ENCODE measurements at places on chromosomes 1 and 21.

- no peaks in the 10 kb centered on the region for H3K4me1 ChIP-seq
- H3K27ac ChIP-seq: no peak overlapping the region
- peaks cover 2% of the 10 kb centered on the region for H3K27me3 ChIP-seq
- H3K36me3 ChIP-seq: no peaks in the 10 kb centered on the region
- H3K4me3 ChIP-seq: no peak overlapping the region
These were observed 363.5 kb upstream of the ST6GALNAC5 start for GRCh38 chr1:76503736-76504135.

GRCh38 chr1:219999821-220000220, 46.5 kb downstream of the EPRS1 start:
- no peak for DNase-seq
- H3K4me1 ChIP-seq: no peaks in the 10 kb centered on the region
- no peak overlapping the region for H3K4me3 ChIP-seq
- H3K27ac ChIP-seq: no peak overlapping the region

DNA sequence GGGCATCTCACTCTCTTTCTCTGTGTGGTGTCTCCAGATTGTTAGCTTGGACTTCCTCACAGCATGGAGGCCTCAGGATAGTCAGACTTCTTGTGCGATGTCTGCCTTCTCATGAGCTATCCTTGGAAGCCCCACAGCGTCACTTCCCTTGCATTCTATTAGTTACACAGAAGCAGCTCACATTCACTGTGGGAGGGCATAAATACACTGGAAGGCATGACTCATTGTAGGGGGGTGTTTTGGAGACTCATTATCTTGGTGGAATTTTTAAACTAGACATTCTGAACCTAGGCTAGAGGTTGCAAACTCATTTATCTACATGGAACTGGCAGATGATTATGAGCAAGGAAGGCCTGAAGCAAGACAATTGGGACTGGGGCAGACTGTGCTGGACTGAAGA, 21.4 kb upstream of the FASLG start:
- no peaks in the 10 kb centered on the region for H3K36me3 ChIP-seq
- H3K4me3 ChIP-seq: no peak overlapping the region
- peak; percentile 15 for DNase-seq
- no peaks in the 10 kb centered on the region for H3K27me3 ChIP-seq
- no peak overlapping the region for H3K27ac ChIP-seq

DNA sequence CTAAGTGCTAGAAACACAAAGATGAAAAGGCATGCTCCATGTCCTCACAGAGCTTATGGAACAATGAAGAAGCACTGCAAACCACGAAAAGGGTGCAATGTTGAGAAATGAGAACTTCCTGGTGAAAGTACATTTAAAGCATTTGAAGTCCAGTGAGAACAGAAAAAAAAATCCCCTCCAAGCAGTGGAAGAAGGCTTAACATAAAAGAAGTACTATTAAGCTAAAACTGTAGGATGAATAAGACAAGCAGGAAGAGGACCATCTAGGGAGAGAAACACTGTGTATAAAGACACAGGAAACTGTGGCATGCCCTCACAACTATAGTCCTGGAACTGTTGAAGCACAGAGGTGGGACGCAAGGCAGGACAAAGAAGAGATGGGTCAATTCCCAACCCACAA, 10.0 kb downstream of the TP53BP2 start:
- no peak for DNase-seq
- no peaks in the 10 kb centered on the region for H3K36me3 ChIP-seq
- H3K27me3 ChIP-seq: no peaks in the 10 kb centered on the region

DNA sequence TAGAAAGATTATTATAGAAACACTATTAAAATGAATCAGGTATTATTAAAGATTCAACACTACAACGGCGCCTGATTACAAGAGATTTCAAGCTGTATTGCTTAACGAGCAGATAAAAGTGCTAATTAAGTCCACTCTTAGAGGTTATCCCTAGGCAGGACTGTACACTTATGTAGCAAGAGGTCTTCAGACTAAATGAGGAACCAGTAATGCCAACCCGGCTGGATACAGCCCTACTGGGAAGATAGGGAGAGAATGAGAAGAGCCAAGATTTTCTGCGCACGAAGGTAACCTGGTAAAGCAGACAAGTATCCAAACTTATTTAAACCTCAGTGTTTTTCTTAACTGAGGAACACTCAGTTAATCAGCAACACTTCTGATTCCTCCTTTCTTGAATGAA, 115.7 kb upstream of the HIVEP3 start:
- H3K27ac ChIP-seq: no peak overlapping the region
- peaks cover 2% of the 10 kb centered on the region for H3K27me3 ChIP-seq
- no peak overlapping the region for H3K4me3 ChIP-seq

GRCh38 chr1:11462224-11462923, 16.6 kb upstream of the DISP3 start:
- no peak for DNase-seq
- no peak overlapping the region for H3K4me3 ChIP-seq
- no peaks in the 10 kb centered on the region for H3K36me3 ChIP-seq
- H3K27me3 ChIP-seq: peaks cover 9% of the 10 kb centered on the region
- H3K4me1 ChIP-seq: no peaks in the 10 kb centered on the region

DNA sequence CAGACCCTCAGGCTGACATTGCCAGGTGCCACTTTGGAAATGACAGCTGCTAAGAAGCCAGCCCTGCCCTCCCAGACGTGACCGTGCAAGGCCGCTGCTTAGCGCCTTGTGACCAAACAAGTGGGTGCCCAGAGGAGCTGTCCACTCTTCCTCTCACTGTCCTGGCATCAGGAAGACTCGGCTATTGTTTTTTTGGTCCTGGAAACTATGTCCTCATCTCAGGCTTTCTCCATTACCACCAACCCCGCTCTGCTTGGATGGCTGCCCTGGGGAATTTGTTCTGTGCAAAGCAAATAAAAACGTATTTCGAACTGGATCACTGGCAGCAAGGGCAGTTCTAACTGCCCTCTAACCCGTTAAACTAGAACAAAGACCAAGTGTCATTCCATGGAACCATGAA, 13.7 kb upstream of the TENT5C start:
- peaks cover 4% of the 10 kb centered on the region for H3K27me3 ChIP-seq
- H3K4me3 ChIP-seq: no peak overlapping the region
- DNase-seq: no peak
- no peak overlapping the region for H3K27ac ChIP-seq

DNA sequence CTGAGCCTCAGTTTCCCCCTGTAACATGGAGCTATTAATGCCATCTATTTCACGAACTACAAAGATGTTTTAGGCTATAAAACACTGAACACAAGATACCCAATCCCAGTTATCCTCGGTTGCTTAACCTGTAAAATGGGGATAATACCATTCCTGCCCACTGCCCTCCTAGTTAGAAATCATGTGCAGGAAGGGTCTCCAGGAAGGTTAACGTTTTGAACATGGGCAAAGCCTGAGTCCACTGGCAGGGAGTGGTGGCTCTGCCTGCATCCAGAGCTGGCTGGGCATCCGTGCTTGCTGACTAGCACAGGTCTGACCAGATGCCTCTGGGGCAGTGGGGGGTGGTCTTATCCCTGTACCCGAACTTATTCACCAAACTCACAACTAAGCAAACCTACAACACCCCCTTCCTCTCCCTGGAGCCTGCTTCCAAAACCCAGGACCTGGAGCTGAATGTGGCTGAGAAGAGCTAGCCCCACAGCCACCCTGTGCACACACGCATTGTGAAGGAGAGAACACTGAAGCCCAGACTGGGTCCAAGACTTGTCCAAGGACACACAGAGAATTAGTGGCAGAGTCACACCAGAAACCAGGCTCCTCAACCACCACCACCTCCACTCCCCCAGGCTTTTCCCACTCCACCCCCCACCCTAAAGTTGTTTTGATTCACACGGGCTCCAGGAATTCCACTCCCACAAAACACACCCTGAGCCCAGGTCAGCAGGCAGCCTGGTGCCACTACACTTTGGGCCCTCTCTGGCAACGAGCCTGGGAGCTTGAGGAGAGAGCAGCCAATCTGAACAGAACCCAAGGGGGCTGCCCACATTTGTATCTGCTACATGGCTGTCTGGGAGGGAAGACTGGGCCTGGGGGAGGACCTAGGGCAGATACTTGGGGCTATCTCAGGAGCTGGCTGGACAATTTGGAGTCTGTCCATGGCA, 1.6 kb downstream of the E2F2 start:
- H3K27me3 ChIP-seq: no peaks in the 10 kb centered on the region
- no peak overlapping the region for H3K27ac ChIP-seq
- DNase-seq: no peak
- H3K36me3 ChIP-seq: no peaks in the 10 kb centered on the region

- H3K27me3 ChIP-seq: no peaks in the 10 kb centered on the region
- no peak for DNase-seq
- no peaks in the 10 kb centered on the region for H3K36me3 ChIP-seq
- no peak overlapping the region for H3K4me3 ChIP-seq
- H3K4me1 ChIP-seq: no peaks in the 10 kb centered on the region
These were observed 182.0 kb downstream of the PLPP3 start for GRCh38 chr1:56397409-56397808.

DNA sequence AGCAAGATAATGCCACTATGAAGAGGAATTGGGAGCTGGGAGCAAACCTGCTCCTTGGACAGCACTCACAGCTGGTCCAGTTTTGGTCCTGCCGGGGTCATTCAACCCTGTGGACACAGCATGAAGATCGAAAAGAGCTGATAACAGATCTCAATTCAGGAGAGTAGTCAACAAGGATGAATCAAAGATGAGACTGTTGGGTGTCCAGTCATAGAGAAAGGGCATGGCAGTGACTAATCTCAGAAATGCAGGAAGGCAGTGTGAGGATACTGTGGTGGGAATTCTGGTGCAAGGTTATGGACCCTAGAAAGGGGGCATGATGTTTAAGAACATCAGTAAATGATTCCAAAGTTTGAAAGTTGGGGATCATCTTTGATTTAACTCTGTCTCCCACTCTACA, 261.4 kb upstream of the ZP4 start:
- no peaks in the 10 kb centered on the region for H3K36me3 ChIP-seq
- no peaks in the 10 kb centered on the region for H3K4me1 ChIP-seq
- no peak overlapping the region for H3K27ac ChIP-seq
- no peak for DNase-seq
- no peaks in the 10 kb centered on the region for H3K27me3 ChIP-seq

- DNase-seq: no peak
- no peak overlapping the region for H3K4me3 ChIP-seq
- no peak overlapping the region for H3K27ac ChIP-seq
- peaks cover 18% of the 10 kb centered on the region for H3K4me1 ChIP-seq
- no peaks in the 10 kb centered on the region for H3K27me3 ChIP-seq
- H3K36me3 ChIP-seq: no peaks in the 10 kb centered on the region
These were observed 116.9 kb downstream of the HLCS start for GRCh38 chr21:36849461-36850105.

- no peaks in the 10 kb centered on the region for H3K4me1 ChIP-seq
- no peak for DNase-seq
- 0 out of 2 replicates have a peak, but pooled peaks cover 1% of the 10 kb centered on the region for H3K27me3 ChIP-seq
- no peak overlapping the region for H3K4me3 ChIP-seq
- H3K36me3 ChIP-seq: no peaks in the 10 kb centered on the region
- H3K27ac ChIP-seq: no peak overlapping the region
These were observed 27.8 kb downstream of the RAB3B start for GRCh38 chr1:51962486-51963356.

DNA sequence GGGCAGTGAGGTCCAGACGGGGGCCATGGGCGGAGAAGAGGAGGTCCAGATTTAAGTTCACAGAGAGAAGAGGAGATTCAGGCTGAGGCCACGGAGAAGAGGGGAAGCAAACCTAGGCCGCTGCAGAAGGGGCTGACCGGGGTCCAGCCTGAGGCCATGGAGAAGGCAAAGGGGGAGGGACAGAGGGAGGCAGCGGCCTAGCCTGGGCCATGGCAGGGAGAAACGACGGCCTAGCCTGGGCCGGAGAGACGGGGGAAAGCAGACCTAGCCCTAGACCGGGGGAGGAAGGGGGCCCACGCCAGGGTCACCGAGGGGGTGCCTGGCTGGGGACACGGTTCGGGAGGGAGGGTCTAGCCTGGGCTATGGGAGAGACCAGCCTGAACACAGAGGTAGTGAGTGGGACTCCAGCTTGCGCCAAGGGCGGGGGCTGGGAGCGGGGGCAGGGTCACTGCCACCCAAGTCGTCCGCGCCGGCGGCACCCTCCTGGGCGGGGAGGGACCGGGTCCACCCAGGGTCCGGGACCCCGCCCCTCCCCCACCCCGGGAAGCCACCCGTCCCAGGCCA, 459 bp downstream of the CAPZB start:
- H3K4me1 ChIP-seq: peaks cover 65% of the 10 kb centered on the region
- no peaks in the 10 kb centered on the region for H3K27me3 ChIP-seq
- DNase-seq: no peak
- H3K27ac ChIP-seq: peak overlapping the region; percentile 93
- H3K36me3 ChIP-seq: peaks cover 4% of the 10 kb centered on the region

GRCh38 chr1:61956784-61957183, 214.5 kb downstream of the PATJ start:
- no peaks in the 10 kb centered on the region for H3K4me1 ChIP-seq
- no peak overlapping the region for H3K4me3 ChIP-seq
- no peak overlapping the region for H3K27ac ChIP-seq
- no peaks in the 10 kb centered on the region for H3K27me3 ChIP-seq

GRCh38 chr1:101960142-101960541, 36.6 kb downstream of the OLFM3 start:
- H3K4me3 ChIP-seq: no peak overlapping the region
- DNase-seq: no peak
- H3K4me1 ChIP-seq: no peaks in the 10 kb centered on the region
- no peaks in the 10 kb centered on the region for H3K36me3 ChIP-seq
- H3K27ac ChIP-seq: no peak overlapping the region

DNA sequence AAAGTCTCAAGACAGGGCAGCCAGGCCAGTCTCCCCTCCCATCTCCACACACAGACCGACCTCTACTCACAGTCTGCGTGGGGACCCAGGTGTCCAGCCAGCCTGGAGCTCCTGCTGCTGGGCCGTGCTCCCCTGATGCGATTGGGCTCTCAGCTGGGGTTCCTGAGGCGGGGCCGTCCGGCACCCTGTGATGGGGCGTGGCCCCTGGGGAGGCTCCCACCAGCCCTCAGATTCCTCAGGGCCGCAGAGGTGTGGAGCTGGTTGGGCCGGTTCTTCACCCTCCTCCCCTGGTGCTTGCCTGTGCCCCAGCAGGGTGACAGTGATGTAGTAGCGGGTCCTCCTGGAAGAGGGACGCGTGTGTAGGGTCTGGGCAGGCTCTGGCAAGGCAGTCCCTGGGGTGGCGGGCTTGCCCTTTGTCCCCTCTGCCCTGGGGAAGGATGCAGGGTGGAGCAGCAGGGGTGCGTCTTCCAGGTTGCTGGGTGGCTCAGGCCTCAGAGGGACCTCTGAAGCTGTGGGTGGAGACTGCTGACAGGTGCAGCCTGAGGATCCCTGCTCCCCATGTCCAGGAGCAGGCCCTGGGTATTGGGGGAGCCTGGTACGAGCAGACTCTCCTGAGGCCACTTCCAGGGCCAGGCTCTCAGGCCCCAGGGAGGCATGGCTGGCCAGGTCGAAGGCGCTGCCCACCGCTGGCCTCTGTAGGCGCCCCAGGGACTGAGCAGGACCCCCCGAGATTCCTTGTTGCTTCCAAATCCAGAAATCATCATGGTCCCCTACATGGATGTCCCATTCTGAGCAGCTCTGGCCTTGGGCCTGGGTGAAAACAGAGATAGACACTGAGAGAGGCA, at the start of gene CRYBG2:
Gene CRYBG2 (minus strand): TSS at position 155 of the 845 bp plus-strand sequence. CDS start 7,473 bp downstream, outside the sequence.
- no peaks in the 10 kb centered on the region for H3K36me3 ChIP-seq
- peak within 1 kb of the TSS; percentile 100 for H3K27ac ChIP-seq
- no peaks in the 10 kb centered on the region for H3K27me3 ChIP-seq
- no peak for DNase-seq
- H3K4me1 ChIP-seq: peaks cover 97% of the 10 kb centered on the region
